ELF-1 (cell line): ENCODE measurements at places on chromosomes 6 and 20.
A peak's percentile ranks its signal among the peaks of the same experiment; 100 is the strongest.

GRCh38 chr6:130229645-130230044 lies 6.9 kb upstream of the SAMD3 start:
- no peak for DNase-seq

DNA sequence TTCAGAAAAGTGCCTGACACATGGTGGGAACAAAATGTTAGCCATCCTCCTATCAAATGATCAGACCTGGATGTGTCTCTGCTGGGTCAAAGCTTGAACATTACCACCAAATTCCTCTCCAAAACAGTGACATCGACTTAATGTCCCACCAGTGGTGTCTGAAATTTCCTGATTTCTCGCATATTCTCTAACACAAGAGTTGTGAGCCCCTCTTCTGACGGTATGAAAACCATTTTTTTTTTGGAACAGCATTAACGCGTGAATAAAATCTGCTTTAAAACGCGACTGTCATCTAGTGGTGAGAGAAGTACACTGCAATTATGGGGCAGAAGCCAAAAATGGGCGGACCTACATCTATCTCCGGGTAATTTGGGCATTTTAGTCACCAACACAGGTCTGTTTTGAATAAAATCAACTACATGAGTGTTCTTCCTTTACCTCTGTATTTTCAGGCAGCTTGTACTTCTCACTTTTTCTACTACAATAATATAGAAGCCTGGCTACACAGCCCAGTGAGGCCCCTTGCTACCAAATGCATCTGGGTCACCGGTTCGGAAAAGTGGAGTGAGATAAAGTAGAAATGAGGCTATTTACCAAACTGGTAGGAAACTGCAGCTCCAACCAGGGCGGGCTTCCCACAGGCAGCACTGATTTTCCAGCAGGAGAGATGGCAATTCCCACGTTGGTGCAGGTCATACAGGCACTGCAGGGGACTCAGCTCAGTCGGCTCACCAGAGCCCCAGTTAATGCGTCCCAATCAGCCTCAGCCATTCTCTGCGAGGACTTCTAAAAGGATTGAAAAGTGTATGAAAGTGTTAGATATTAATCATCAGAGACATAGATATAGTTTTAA lies 27.4 kb downstream of the MGME1 start:
- peak; percentile 43 for DNase-seq

DNA sequence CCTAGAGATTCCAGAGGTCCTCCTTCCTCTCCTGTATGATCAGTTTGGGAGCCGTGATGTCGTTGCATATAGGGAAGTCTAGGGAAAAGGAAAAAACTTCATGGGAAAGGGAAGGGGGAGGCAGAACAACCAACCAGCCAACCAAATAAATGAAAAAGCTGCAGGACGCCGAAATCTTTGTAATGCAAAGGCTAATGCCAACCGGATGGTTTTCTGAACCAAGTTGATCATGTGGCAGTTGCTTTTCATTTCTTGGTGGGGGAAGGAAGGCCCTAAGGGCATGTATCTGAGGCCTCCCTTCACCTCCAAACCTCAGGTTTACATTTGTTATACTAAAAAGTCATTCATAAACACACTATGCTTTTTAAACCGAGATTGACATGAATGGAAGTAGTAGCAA lies 167.2 kb downstream of the ARID1B start:
- peak; percentile 57 for DNase-seq

GRCh38 chr6:2807342-2808090 lies 34.1 kb downstream of the SERPINB1 start:
- no peak for DNase-seq

GRCh38 chr20:1225263-1225782 lies 521 bp upstream of the RAD21L1 start:
- peak; percentile 62 for DNase-seq

- DNase-seq: no peak
These were observed 77.3 kb downstream of the LAMA4 start for GRCh38 chr6:112177092-112177491.

DNA sequence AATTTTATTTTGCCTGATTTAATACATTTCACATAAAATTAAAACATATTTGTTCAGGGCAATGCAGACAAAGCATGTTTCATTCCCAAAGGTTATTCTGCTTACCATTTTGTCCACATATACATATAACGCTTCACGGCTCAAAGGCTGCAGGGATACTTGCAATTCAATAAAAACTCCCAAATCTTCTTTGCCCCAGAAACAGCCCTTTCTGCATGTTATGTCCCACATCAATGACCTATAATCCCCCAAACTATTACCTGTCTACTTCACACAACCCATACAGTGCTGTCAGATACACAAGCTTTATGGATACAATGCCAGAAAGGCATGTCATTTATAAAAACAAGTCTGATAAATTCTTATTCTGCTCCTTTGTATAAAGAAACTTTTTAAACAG lies 20.2 kb downstream of the SNX5 start:
- no peak for DNase-seq

DNA sequence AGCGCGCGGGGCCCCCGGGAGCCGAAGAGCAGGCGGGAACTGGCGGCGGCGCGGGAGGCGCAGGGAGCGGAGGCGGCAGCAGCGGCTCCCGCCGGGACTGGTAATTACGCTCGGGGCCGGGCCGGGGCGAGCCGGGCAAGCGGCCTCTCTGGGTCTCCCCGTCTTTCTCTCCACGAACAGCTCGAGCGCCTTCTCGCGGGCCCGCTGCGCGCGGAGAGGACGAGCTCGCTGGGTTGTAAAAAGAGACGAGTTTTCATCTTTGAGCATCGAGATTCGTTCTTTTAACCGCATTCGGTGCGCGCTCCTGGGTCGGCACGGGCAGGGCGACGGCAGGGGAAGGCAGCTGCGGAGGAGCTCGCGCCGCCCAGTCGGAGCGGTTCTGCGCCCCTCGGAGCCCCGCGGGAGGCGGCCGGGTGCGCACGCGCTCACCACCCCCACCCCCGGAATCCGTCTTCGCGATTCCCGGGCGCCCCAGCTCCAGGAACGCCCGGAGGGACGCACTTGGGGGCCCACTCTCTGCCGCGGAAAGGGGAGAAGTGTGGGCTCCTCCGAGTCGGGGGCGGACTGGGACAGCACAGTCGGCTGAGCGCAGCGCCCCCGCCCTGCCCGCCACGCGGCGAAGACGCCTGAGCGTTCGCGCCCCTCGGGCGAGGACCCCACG lies 38.0 kb downstream of the YTHDF1 start:
- no peak for DNase-seq

DNA sequence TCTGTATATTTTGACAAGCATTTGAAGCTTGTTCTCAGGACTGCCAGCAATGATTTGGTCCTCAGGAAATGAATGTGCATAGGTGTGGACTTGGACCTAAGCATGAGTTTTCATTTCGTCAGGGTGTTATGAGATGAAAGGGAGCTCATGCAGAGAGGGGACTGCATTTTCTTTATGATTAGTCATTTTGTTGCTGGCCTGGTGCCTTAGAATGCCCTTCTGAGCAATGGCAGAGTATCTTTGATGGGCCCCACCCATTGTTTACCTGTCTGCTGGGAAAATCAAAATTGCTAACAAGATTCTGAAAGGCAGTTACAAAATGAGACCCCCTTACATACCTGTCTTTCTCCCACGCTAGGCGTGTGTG lies 51.5 kb upstream of the MTHFD1L start:
- no peak for DNase-seq

- no peak for DNase-seq
These were observed 91.1 kb downstream of the SMOC2 start for GRCh38 chr6:168532070-168532469.

DNA sequence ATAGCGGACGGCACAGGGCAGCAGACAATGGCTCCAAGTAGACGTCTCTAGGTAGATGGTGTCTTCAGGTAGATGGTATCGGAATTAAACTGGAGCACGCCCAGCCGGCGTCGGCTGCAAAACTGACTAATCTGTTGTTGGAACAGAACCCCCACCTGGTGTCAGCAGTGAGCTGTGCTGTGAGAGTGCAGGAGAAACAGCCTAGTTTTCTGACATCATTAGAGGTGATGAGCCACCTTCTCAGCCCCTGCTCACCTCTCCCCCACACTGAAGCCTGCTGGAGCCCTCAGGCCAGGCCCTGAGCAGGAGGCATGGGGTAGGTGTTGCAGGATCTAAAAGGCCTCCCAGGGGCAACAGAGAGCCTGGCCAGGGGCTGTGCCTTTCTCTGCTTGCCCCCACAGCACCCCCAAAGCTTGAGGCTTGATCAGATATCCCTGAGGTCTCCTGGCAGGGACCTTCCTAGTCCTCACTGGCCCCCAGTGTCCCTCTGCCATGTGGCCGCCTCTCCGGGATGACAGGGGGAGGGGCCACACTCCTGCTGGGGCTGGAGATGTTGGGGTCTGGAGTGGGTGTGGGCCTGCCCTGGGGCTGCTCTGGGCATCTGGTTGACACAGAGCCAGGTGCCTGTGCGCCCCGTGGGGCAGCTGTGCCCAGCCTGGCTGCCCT lies 6.9 kb upstream of the HELZ2 start:
- DNase-seq: peak; percentile 79

GRCh38 chr6:17021539-17021889 lies 80.3 kb upstream of the STMND1 start:
- DNase-seq: no peak

DNA sequence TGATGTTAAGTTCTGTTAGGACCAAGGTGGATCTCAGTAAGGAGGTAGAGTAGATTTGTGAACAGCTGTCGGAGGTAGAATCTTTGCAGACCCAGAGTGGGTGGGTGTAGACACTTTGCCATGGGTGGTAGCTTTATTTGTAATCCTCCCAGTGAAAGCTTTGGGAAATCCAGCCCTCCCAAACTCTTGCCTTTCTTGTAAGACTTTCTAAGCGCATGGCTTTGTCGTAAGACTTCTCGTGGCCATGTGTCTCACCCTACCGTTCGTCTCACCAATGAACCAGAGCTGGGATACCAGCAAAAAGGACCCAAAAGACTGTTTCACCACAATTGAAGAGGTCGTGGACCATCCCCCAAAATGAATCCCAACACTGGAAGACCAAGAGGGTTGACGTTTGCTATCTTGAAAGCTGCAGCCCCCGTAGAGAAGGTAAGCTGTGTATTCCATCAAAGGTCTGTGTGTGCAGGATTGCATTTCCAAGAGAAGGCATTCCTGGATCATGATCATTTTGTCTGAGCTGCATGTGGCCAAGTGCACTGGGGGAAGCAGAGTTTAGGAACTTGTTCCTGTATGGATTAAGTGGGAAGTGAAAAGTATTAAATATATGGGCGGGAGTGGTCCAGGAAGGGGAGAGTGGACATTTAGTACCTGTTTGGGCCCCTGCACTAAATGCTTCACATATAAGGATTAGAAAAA lies 5.8 kb upstream of the TMEM14A start:
- peak; percentile 18 for DNase-seq

GRCh38 chr6:93124006-93124632 lies 295.2 kb downstream of the EPHA7 start:
- no peak for DNase-seq

DNA sequence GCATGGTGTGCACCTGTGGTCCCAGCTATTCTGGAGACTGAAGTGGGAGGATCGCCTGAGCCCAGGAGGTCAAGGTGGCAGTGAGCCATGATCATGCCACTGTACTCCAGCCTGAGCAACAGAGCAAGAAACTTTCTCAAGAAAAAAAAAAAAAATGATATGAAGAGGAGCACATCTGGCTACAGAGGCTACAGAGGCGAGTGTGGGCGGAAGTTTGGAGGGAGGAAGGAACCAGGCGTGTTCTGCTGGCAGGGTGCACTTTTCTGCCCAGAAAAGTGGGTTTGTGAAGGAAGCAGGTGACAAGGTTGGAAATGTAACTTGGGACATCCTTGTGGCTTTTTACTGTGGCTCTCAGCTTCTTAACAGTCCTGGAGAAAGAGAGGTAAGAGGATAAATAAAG lies 96.7 kb downstream of the SNX5 start:
- no peak for DNase-seq

- DNase-seq: no peak
These were observed 41.2 kb upstream of the PDE10A start for GRCh38 chr6:165704045-165704748.

DNA sequence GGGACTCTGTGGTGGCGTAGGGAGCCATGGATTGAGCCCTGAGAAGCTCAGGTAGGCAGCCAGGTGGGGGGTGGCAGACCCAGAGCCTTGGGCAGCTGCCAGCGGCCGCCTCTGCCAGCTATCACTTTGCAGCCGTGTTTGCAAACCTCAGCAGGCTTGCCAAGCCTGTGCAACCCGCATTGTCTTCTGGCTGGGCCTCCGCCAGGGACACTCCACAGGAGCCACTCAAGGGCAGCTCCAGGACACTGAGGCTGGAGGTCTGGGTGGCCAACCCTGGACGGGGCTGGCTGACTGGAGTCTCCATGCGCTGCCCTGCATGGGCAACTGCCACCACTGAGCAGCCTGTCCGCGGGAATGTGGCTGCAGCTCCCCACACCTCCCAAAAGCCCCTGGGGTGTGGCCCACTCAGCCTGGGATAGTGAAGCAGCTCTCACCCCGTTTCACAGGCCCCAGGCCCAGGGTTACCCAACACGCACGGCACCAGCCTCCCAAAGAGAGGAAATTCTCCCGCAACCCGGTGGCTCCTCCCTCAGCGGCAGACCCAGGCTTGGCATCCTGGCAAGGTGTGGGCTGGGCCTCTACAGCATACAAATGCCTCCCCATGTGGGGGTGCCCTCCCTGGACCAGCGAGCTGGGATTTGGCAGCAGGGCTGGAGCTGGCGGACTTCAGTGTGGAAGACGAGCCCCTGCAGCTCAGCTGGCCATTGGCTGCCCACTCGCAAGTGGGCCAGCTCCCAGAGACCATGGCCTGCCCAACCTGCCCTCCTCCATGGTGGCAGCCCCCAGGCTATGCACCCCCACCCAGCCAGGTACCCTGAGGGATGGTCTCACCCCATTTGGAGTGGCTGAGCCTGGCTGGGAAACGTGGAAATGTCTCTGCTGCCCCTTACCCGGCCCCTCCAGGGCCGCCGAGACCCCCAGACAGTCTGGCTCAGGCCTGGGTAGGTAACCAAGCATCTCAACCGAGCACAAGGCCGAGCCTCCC lies 2.9 kb downstream of the CHRNA4 start:
- DNase-seq: no peak

DNA sequence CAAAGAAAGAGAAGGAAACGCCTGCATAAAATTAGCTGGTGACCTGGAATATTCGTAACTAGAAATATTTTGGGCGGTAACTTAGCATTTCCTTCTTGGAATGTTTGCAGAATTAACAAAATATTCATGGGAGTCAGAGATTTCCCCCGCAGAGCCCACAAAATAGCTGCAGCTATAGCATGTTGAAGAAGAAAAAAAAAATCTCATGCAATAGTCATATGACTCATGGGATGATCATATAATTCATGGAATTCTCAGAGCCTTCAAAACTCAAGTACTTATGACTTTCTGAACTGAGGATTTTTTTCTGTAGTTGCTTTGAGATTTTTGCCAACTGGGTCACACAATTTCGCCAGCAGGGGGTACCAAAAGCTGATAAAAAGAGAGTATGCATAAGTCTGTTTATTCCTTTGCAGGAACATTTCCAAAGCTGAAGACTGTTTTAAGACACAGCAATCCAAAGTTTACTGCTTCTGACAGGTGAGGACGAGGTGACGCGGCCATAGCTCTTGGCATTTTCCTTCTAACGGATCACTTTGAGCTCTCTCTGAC lies 586.0 kb upstream of the CHD6 start:
- no peak for DNase-seq

DNA sequence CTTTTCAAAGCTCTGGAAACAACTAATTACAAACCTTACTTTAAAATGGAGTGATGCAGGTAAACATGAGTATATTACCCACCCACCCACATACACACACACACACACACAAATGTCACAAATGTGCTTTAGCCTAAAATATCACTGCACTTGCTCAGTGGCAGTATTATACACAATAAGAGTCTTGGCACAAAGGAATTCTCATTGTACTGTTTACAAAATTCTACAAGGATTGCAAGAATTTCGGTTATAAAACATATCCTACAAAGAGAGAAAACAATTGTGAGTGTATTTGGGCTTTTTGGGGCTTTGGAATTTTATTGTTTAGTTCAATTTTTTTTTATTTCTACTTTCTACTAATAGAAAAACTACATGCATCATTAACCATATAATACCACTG lies 113.2 kb upstream of the BEND6 start:
- DNase-seq: no peak
